ENCODE measurements at places on chromosomes 4 and X. TPM values are rescaled to one million over a fixed set of nuclear protein-coding genes. Genes with fewer than 3 reads are reported as not detected.

DNA sequence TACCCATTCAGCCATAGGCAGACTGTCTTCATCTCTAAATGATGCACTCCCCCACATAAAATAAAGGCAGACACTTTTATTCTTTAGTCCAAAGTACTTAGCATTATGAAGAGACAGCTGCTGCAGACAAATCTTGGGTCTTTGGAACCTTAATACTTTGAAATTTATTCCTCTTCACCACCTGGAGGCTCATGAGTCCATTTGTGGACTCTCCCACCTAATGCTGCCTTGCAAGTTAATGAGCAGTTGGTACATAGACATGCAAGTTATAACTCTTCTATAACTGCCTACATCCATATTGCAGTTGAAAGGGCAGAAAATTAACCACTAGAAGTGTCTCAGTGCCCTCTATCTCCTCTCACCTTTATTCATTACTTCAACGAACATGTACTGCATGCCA lies 118.6 kb upstream of the CPEB2 start:
- DNase-seq: no peak

DNA sequence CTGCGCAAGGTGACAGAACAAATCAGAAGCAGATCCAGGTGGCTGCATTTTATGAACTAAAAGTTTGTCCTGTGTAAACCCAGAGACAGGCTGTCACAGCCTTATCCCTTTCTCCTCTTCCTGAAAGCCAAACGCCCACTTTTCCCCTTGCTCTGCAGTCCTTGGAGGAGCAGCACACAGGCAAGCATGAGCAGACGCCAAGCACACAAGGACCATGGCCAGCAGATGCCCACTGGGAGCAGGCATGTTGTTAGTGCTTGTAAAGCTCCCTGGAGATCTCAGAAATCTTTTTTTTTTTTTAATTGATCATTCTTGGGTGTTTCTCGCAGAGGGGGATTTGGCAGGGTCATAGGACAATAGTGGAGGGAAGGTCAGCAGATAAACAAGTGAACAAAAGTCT lies 11.5 kb upstream of the HOPX start:
- DNase-seq: no peak

DNA sequence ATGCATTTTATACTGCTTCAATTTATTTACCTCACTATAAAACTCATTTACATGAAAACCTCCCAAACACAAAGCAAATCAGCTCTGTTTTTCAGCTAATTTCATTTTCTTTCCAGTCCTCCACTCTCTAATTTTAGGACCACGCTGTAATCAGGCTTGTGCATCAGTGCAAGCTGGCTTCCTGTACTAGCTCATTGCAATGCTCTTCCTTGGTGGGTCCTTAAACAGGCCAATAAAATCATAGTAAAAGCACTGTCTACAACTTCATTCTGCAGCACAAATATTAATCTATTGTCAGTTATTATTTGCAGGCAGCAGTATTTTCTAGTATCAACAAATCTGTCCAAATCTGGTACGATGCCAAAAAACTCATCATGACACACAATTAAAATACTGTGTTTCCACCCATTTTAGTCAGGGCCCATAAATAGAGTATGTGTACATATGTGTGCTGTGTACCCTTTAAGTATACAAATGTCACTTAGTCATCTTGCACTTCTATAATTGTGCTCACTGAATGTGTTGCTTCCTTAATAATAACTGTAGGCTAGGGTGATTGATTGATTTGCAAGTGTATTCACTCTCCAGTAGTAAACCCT lies 178.2 kb upstream of the HCCS start:
- no peak for DNase-seq

DNA sequence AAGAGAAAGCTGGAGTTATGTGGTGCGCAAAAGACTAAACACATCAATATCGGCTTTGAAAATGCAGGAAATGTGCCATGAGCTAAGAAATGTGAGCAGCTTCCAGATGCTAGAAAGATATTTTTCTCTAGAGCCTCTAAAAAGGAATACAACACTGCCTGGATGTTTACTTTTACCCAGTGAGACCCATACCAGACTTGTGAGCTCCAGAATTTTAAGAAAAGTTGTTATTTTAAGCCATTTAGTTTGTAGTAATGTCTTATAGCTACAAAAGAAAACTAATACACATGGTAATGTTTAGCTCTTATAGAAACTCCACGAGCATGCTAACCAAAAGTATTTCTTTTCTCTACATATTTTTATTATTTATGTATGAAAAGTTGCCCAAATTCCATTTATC lies 1389.4 kb downstream of the C4orf33 start:
- no peak for DNase-seq

DNA sequence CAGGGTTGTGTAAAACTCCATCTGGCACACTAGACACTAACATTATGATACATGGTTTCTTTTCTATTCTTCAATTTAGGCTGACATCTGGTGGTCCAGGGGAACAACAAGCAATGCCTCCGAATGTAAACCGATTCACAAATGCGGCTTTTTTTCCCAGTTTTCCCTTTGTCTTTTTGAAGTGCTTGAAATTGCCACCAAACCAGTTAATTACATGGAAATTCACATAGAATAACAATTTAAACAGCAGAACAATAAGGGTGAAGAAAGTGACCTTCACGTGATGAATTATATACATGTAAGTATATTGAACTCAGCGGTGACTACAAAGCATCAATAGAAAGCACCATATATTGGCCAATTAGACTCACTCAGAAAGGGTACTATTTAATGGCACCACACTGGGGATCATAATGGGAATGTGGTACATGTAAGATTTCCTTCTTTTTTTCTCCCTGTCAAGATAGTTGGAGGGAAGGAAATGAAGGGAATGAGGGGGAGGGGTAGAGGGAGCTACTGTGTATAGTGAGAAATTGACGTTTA lies 103.9 kb downstream of the MMRN1 start:
- DNase-seq: no peak

- no peak for DNase-seq
Measured at GRCh38 chr4:57154191-57154590, 44.0 kb upstream of the IGFBP7 start.

GRCh38 chrX:17605676-17606075 lies 131.6 kb upstream of the SCML1 start:
- no peak for DNase-seq

GRCh38 chr4:135184715-135185114 lies 983.1 kb upstream of the PABPC4L start:
- no peak for DNase-seq

DNA sequence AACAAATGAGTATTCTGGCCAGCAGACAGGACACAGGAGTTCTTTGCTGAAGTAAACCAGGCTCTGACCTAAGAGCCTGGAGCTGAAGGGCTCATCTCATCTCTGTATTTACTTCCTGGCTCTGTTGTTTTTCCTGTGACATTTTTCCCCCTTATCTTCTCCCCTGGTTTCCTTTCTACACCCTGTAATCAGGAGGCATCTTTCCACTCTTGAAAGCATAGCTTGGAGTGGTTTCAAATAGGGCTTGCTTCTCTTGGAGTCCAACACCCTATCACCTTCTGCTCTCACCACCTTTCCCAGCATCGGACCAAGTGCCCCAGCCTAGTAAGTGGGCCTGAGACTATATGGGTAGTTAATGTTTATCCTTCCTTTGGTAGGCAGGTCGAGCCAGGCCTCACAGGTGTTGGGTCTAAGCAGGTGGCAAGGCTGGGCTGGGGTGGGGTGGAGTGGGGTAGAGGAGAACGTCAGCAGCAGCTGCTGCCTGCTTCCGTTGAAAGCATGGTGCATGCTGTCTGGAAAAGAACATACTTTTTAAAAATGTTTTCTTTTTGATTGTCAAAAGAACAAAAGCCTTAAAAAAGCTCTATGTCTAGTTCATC lies 1.2 kb downstream of the DRP2 start:
- no peak for DNase-seq

GRCh38 chrX:145817331-145818185 lies at the start of gene SLITRK2:
SLITRK2 (plus strand) TSS chrX:145817829; CDS start chrX:145822426, 4,597 bp downstream.
- DNase-seq: no peak

- no peak for DNase-seq
Measured at GRCh38 chr4:56475917-56476316, 8.5 kb downstream of the SRP72 start.

DNA sequence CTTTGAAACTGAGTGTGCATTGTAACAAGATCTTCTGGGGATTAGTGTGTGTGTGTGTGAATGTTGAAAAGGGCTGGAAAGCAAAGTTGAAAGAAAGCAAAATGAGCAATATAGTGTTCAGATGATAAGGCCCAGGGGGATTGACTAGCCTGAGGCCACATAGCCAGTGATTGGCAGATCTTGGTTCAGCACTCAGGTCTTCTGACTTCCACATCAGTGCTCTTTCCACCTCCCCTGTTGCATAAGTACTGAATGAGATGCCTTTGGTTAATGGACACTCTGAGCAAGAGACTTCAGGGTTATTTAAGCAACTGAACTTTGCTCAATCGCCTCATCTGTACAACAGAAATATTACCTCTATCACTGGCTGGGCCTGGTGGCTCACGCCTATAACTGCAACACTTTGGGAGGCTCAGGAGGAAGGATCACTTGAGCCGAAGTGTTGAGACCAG lies 120.4 kb downstream of the TMEM164 start:
- no peak for DNase-seq

GRCh38 chr4:56909086-56909894 lies 1.6 kb downstream of the REST start:
- DNase-seq: peak; percentile 52

DNA sequence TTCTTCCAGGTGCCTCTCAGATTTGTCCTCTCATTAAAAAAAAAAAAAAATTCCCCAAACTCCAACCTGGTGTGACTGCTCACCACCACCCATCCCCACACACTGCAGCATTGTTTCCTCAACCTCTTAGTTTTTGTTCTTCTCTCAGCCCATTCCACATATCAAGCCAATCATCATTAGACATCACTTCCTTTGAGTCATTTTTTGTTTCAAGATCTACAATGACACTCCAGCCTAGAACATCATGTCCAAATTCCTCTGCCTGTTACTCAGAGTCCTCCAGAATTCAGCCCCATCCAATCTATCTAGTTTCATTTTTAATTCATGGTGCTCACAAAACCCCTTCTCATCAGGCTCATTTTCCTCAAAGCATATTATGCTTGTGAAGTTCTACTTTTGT lies 262.5 kb upstream of the TEX13A start:
- DNase-seq: no peak

GRCh38 chr4:171378323-171378722 lies 434.9 kb upstream of the GALNTL6 start:
- no peak for DNase-seq

DNA sequence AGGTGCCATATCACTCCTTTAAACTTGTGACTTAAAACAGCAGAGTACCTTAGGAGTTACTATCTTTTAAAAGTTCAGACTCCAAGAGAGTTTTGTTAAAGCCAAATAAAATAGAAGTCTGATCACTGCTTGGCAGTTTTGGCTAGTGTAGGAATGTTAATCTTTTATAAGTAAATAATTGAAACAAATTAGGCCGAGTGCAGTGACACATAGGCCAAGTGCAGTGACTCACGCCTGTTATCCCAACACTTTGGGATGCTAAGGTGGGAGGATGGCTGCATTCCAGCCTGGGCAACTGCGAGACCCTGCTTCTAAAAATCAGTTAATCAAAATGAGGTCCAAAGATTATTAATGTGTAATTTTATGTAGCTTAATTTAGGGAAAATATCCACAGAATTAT lies 37.2 kb downstream of the WDR44 start:
- DNase-seq: no peak

DNA sequence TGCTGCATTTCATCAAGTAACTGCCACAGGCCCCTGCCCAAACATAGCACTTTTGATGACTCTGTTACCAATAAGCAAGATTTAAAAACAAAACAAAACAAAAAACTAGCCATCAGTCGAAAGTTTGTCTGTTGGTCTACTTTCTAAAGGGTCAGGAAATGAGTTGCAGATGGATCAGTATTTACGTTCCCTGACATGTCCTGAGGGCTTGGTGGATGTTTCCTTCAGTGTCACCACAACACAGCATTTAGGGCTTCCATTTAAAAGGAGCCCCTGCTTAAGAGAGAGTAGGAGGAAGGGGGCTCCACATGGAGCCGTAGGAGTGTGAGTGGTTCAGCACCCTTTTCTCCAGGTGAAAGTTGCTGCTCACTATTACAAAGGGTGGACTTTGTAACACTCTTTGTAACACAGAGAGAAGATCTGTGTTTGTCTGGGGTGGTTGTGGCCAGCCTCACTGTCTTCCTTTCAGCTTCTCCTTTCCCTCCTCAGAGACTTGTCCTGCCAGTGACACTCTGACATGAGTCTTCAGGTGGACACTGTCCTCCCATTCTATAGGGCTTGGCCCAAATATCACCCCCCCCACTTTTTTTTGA lies 167.5 kb upstream of the PDE5A start:
- DNase-seq: no peak

GRCh38 chr4:46506876-46507275 lies 116.9 kb upstream of the GABRA2 start:
- no peak for DNase-seq

- no peak for DNase-seq
Measured at GRCh38 chr4:44583393-44583792, 68.0 kb downstream of the YIPF7 start.

DNA sequence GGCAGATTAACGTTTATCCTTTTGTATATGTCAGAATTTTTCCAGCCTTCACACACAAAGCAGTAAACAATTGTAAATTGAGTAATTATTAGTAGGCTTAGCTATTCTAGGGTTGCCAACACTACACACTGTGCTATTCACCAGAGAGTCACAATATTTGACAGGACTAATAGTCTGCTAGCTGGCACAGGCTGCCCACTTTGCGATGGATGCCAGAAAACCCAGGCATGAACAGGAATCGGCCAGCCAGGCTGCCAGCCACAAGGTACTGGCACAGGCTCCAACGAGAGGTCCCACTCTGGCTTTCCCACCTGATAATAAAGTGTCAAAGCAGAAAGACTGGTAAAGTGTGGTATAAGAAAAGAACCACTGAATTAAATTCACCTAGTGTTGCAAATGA lies 94.8 kb downstream of the TET2 start:
- no peak for DNase-seq

DNA sequence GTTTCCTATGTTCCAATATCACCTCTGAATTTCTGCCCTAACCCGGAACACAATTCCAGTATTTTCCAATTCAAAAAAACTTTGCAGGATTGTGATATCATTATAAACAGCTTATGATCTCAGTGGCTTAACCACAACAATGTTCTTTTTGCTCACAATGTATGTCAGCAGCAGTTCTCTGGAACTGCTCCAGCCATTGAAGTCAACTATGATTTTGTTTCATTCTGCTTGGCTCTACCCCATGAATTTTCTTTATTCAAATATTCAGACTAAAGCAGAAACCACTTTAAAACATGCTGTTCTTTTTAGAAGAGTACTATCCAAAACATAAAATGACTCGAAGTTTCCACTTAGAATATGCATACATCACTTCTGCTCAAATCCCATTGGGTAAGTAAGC lies 1611.1 kb downstream of the ARAP2 start:
- no peak for DNase-seq

PLAC1 gene
- total RNA-seq: 1.3 TPM

CT47B1 gene
- not detected for total RNA-seq

H2BW1 gene
- not detected for total RNA-seq

F8 gene
- 15.0 TPM for total RNA-seq

ARX gene
- not detected for total RNA-seq

NSG1 gene
- total RNA-seq: 3.2 TPM

P2RY10 gene
- 81.3 TPM for total RNA-seq

PDCL2 gene
- not detected for total RNA-seq

Data from activated T-cell treated with anti-CD3 and anti-CD28 coated beads, Interleukin-2, amount 50 U/mL, for 72 hours (primary cell).